ENCODE measurements at places on chromosomes 12 and 14.

DNA sequence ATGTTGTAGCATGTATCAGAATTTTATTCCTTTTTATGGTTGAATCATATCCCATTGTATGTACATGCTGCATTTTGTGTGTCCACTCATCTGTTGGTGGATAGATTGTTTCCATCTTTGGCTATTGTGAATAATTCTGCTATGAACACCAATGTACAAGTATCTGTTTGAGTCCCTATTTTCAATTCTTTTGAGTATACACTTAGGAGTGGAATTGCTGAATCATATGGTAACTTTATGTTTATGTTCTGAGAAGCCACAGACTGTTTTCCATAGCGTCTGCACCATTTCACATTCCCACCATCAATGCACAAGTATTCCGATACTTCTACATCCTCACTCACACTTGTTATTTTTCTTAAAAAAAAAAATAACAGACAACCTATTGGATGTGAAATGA is 91.5 kb downstream of the ARF6 start:
- no peak for DNase-seq

DNA sequence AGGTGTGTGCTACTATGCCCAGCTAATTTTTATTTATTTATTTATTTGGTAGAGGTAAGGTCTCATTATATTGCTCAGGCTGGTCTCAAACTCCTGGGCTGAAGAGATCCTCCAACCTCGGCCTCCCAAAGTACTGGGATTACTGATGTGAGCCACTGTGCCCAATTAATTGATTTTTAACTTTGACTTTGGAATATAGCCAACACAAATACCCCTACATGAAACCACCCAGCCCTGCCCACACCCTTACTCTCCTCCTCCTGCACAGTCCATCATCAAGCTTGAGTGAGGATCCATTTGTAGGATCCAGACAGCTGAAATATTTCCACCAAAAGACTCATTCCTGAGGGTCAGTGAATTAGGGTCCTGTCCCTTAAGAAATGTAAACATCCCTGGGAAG is 3.3 kb upstream of the TEAD4 start:
- DNase-seq, result no peak

DNA sequence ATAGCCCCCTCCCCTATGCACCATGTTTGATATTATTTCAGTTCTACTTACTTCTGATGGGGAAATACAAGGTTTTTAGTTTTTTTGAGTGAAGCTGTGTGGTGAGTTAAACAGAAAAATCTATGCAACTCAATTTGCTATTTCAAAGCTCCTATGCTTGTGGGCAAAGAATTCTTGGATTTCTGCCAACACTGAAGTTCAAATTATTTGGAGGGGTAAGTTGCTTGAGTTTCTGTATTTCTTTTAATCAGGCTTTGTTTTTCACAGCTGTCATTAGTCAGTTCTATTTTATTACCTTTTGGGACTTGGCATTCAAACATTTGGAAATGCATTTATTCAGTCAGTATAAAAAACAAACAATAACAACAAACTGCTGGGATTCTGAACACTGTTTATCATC is 407.5 kb upstream of the MGAT4C start:
- DNase-seq, result no peak

GRCh38 chr12:1911598-1912575 is 6.6 kb downstream of the CACNA2D4 start:
- no peak for DNase-seq

GRCh38 chr12:21662122-21662792 is 4.6 kb upstream of the LDHB start:
- DNase-seq, result no peak

DNA sequence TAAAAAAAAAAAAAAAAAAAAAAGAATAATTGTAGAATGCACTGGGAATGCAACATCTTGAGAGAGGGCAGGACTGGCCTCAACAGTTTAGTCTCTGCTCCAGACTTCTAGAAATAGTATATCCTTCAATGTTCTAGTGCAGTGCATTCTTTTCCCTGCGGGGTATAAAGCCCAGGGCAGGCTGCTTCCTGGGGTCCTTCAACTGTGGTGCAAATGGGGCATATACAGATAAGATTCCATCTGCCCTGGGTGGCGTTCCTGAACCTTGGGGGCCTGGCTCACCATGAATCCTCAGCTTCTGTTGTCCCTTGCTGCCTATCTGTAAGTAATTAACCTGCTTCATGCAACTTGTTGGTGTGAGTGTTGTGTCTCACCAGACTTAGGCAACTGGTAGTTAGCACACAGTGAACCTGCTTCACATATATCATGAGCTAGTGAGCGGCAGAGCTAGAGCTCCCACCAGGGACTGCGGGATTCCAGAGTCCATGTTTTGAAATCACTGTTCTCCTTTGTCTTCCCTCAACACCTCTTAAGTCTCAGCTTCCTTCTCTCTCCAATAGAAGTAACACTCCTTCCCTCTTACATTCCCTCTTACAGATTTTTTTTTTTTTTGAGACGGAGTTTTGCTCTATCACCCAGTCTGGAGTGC is 177.6 kb downstream of the SUDS3 start:
- no peak for DNase-seq

DNA sequence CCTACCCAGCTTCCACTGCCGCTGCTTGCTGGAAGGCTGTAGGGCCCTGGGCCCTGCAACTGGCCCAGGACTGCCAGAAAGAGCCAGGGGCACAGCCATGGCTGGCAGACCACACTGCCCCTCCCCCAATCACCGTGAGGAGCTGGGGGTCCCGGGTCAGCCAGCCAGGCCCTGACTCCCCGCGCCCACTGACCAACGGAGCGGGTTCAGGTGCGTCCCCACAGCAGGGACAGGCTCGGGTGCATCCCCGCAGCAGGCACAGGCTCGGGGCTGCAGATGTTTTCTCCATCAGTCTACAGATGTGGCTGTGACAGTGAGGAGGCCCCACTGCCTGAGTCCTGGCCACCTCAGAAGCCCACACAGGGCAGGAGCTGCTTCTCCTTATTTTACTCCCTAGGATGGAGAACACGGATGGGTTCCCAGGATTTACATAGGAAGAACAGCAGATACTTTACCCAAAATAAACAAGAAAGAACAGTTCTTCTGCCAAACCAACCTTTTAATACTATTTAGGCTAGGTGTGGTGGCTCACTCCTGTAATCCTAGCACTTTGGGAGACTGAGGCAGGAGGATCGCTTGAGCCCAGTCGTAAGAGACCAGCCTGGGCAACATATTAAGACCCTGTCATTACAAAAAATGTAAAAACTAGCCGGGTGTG is 61.1 kb downstream of the TESC start:
- DNase-seq, result no peak

- no peak for DNase-seq
These were observed 236.0 kb downstream of the BCL11B start for GRCh38 chr14:99035712-99036610.

DNA sequence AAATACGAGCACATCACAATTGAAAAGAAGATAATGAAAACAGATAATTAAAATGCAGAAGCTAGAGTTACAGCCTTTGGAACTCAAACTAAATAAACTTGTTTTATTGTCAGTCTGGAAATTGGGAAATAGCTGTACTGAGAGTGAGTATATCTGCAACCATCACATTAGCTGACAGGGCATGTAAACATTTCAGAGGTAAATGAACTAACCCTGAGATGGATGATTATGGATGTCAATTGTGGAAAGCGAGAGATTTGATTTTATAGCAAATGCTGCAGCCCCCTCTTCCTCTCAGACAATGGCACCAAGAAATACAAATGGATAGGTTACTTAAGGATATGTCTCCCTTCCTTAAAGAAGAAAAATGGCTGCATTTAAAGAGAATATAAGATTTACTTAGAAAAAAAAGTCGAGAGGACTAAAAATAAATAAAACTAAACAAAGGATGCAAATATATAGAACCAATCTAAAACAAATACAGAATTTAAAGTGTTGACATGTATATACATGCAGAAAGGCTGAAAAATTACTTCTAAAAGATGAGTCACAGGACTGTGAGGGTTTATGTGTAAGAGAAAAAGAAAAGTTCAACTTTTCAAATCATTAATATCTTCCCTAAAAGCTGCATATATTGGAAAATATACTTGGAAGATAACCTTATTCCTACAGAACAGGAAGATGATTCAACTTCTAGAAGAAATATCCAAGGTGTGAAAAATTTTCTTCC is 120.3 kb upstream of the FLRT2 start:
- DNase-seq, result no peak

GRCh38 chr12:663293-663871 is at the start of gene NINJ2:
TSS of gene NINJ2 (minus strand) at chr12:663445. CDS start at chr12:663360, 85 bp downstream.
- no peak for DNase-seq

DNA sequence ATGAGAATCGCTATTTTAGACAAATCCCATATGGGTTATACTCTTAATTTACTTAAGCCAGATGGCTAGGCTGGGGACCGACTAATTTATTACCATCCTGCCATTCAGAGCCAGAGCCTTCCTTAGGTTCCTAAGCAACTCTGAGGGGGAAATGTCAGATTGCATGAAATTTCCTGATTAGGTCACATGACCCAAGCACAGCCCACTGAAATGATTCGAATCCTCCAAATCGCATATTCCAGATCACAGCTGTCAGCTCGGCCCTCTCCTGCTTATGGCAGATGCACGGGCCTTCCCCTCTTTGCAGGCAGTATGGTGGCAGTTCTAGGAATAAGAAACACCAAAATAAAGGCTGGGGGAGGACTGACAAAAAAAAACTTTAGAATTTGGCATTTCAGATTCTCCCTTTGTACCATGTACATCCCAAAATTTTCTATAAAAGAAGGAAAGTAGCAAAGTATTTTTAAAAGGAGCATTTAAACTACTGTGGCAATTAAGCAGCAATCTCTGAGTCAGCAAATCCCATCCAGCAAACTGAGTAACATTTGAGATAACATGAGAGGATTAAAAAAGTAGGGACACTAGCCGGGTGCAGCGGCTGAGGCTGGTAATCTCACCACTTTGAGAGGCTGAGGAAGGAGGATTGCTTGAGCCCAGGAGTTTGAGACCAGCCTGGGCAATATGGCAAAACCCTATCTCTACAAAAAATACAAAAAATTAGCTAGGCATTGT is 30.5 kb upstream of the NUDT4 start:
- DNase-seq, result no peak

- DNase-seq, result no peak
These were observed 114.5 kb downstream of the TRAFD1 start for GRCh38 chr12:112239881-112240280.

DNA sequence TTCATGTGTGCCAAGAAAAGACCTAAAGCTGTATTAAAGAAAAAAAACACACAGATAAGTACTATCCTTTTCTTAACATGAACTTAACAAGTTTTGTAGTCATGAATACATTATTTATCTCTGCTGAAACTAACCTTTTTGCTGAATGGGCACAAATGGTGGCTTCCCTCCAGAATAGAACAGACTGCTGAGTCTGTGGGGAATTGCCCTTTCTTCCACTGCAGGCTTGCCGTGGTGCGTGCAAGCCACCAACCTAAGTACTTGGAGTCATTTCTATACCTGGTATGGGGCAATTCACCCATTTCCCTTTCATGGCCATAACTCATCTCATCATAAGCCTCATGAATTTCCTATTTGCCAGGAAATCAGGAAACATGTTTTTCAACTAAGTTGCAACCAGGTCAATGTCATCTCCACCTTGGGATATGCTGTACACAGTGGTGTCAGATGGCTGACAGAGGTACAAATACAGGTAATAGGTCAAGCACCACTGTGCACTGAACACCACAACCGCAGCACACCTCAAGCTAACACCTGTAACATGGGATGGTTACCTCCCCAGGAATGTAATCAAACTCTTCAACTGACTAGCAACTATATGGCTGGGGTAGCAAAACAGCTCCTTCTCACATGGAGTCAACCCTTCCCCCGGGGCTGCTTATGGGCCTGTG is 49.9 kb downstream of the CATSPERB start:
- no peak for DNase-seq

DNA sequence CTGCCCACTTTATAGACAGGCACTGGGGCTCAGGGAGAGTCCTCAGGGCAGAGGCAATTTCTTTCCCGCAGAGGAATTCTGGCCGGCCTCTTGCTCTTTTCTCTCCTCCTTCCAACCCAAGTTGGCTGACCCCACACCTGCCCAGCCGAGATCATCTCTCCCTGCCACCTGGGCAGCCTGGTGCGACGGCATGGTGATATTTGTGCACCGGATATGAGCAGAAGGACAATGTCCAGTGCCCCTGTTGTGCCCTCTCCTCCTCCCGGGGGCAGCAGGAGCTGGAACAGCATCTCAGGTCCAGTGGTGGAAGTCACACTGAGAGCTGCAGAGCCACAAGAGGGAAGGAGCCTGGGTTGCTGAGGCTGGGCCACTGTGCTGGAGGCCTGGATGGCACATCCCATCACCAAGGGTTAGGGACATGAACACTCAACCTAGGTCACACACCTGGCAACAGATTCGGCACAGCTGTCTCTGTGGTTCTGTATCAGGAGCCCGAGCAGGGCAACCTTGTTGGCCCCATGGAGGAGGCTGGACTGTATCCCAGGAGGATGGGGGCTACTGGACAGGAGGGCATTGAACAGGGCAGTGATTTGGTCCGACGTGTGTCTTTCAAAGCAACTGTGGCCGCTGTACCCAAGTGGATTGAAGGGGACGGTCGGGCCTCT is 57.7 kb upstream of the DIO3 start:
- no peak for DNase-seq

- DNase-seq, result no peak
These were observed 41.3 kb downstream of the FANCM start for GRCh38 chr14:45177076-45177475.

All from CD4-positive, alpha-beta T cell treated with Interleukin-12 subunit alpha and Interleukin-12 subunit beta, for 1 hour (primary cell).